Head of caudate nucleus (tissue), 42 donors: ENCODE measurements at places on chromosomes 2 and 18.

DNA sequence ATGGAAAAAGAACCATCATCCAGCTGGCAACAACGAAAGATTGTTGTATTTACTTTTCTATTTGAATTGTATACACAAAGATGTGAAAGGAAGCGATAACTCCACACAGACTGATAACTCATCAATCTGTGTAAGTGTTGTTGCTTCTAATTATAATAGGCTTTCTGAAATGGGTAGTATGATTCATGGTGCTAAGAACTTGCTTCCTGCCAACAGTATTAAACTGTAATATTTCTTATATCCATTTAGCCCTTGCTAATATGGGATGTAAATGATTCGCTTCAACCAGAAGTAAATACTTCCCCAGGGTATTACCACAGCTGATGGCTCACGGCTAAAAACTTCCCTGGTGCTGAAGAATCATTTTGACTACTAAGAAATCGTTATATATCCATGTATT lies 70.2 kb downstream of the TMEM163 start:
- DNase-seq: no peak

GRCh38 chr2:29479401-29479800 lies 364.2 kb downstream of the CLIP4 start:
- no peak for DNase-seq

DNA sequence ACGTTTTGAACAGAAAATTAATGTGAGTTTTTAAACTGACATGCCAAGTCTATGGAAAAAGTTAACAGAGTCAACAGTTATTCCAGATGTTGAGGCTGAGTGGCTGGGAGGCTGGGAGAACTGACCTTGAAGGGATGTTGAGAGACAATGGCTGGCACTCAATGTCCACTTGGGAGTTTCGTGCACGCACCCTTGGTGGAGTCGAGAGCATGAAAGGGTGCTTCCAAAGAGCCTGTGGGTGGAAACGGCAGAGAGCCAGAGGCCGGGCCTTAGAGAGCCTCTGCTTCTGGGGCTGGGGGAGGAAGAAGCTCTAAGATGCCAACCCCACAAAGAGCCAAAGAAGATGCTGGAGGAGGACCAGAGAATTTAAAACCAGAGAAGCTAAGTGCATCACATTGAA lies 63.4 kb upstream of the L3MBTL4 start:
- no peak for DNase-seq

GRCh38 chr2:239876948-239877289 lies 148.2 kb downstream of the NDUFA10 start:
- DNase-seq: no peak

GRCh38 chr2:31138037-31138962 lies at the start of gene GALNT14:
Gene GALNT14 (minus strand): TSS chr2:31138440. CDS start chr2:31138086, 354 bp downstream.
- peak; percentile 77 for DNase-seq

DNA sequence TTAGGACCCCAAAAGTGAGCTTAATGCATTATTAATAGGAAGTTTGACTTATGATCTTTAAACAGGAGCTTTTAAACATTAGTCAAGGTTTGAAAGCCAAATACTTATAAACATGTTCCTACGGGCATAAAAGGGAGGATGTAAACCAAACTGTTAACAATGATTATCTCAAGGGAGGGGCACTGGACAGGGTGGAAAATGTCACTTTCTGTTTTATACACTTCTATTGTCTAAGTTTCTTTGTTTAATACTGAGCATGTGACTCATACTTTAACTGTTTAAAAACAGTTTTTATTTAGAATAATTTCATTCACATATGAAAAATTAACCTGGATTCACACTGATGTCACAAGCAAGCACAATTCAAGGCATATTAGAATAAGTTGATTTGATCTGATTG lies 18.3 kb upstream of the ITGA6 start:
- no peak for DNase-seq

GRCh38 chr2:196328088-196328680 lies 156.8 kb upstream of the STK17B start:
- no peak for DNase-seq

DNA sequence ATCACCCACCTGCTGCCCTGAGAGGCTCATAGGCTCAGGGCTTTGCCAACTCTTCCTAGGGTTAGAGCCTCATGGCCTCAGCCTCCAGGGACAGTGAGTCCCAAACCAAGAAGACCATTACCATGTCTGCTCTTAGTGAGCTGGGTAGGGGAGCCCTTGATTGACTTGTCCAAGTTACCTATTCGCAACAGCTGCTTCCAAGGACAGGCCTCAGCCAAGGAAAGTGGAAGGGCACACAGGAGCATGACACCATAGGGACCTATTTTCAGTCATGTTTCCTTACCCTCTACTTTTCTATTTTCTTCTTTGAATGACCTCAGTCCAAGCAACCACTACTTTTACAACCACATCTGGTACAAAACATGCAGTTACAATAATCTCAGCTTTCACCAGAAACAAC lies 81.6 kb downstream of the LBH start:
- no peak for DNase-seq

DNA sequence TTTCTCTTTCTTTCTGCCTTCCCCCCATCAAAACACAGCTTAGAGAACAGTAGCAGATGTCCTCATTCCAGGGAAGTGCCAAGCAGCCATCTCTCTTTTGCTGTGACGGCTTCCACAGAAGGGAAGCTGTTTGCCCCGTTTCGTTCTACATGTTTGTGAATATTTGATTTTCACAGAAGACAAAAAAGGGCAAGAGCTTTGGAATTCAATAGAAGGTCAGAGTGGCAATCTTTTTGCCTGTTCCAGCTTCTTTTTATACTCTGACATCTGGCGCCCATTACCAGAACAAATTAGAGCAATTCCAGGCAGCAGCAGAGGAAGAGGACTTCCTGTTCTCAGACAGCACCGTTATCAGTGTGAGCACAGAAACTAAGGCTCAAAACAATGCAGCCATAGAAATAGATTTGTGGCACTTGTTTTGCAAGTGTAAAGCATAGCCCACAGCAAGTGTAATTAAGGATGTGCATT lies 79.0 kb upstream of the CDH19 start:
- peak; percentile 70 for DNase-seq

DNA sequence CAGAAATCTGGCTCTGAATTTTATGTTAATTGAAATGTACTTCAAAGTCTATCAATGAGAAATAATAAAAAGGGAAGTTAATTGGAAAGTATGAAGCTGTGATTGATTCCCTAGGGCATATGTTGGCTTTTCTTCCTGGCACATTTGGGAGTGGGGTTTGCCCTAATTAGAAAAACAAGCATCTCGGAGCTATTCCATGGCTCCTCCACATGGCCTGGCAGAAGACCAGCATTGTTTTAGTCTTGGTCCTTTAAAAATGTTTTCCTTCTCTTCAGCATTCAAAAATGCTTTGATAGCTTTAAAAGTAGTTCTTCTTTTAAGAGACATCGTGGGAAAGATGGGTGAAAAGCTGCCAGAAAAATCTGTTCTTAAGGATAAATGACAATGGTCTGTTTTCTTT lies 445.5 kb upstream of the PKDCC start:
- no peak for DNase-seq

DNA sequence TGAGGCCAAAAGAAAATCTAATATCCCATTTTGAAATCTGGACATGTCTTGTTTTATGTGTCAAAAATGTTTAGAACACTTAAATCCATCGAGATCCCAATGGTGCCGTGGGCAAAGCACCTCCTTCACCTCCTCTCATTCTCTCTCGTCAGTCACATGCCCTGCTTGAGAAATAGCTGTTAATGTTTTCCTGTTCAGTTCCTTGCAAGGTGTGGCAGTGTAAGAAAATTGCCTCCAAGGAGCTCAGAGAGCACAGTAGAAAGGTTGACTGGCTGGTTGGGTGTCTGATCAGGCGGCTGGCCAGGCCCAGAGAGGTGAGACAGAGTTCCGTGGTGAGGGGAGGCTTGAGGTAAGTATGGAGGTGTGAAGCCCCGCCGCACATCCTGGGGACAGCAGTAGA lies 210.2 kb downstream of the TSN start:
- no peak for DNase-seq

DNA sequence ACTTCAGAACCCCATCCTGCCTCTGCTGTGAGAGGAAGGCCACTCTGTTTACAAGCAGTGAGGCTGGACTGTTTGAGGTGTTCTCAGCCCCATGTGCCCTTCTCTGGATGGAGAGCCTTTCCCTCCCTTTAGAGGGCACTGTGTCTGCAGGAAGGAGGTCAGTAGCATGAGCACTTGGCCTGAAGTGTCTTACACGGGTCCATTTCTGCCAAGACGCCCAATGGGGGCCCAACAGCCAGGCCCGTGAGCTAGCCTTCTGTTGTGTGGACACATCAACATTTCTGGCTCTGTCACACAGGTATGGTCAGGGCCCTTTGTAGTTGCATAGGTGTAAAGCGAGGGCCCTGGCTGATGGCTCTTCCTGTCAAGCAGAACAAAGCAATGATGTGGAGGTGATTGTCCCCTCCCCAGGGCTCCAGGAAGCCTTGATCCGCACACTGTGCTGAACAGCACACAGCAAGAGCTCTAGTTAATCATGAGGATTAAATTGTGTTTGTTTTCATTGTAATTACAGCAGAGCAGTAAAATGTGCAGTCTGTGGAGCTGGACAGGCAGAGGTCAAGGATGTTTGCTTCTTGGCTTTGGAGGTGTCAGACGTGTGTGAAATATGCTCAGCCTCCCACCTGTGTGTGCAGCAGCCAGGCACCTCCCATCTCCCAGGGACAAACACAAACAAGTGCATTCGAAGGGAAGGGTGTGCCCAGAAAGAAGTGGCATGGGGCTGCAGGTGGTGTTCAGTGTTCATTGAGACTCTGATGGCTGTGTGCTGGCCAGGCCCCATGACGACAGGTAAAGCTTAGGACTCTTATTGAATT lies 132.1 kb downstream of the SH3RF3 start:
- no peak for DNase-seq

GRCh38 chr18:3411854-3412268 lies 38.1 kb upstream of the TGIF1 start:
- peak; percentile 47 for DNase-seq

DNA sequence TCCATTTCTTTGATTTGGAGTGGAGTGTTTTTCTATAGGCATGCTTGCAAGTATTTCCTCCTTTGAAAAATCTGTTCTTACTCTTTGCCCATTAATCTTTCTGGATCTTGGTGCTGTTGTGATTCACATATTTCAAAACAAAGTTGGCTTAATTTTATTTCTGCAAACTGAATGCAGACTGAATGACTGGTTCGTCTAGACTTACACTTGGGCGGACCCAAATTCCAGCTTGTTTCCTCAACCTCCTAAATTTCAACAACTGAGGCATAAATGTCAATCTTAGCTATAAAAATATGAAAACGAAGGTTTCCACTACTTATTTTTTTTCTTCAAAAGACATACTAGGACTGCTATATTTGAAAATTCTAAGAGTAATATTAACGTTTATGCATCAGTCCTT lies 59.0 kb downstream of the ANKRD44 start:
- DNase-seq: no peak

DNA sequence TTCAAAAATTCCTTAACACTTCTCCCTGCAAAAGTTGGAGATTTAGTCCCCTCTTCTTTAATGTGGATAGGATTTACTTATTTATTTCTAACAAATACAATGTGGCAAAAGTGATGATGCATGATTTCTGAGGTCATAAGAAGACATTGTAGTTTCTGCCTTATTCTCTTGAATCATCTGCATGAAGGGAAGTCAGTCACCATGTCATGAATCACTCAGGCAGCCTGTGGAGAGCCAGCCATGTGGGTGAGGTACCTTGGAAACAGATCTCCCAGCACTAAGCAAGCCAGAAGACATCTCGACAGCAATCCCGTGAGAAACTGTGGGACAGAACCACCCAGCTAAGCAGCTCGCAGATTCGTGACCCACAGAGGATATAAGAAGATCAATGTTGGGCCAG lies 2.7 kb upstream of the ZC3H8 start:
- no peak for DNase-seq

DNA sequence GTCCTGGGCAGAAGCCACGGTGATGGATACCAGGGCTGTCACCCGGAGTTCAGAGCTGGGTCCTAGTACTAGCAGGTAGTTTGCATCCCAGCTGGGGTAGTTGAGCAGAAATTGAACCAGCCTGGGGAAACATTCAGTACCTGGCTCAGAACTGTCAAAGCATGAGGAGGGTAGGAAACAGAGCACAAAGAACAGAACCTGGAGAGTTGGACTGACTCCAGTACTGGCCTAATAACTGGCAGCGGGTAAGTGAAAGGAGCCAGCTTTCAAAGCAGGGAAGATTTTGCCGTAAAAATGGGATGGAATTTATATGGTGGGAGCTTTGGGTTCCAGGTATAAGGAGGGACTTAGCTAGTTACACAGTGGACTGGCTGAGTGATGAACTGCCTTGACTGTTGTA lies 23.8 kb downstream of the ATG16L1 start:
- DNase-seq: no peak

DNA sequence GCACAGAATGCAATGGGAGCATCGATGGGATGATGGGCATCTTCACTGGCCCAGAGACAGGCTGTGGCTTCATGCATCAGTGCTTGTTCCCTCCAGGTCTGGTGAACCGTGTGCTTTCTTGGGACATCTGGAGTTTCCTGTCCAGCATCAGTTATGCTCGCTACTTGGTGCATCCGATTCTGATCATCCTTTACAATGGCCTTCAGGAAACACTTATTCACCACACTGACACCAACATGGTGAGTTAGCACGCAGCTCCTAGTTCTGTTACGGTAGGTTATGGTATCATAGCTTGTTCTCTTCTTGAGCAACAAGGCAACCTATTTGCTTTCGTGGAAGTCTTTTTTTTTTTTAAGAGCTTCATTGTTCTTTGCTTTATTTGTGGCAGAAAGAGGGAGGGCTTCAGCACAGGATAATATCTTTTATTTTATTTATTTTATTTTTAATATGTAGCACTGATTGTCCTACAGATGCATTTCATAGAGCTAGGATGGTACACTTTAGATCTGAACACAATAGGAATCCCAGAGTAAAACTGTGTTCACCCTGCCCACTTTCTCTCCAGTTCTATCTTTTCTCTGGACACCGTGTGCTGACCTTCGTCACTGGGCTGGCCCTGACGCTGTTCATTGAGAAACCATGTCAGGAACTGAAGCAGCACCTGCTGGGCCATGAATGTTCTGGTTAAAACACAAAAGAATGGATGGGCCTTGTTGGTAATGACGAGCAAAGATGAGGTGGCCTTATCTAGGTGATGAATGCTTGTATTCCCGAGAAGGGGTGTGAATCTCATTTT lies 71.2 kb upstream of the SEC11C start:
- DNase-seq: no peak

DNA sequence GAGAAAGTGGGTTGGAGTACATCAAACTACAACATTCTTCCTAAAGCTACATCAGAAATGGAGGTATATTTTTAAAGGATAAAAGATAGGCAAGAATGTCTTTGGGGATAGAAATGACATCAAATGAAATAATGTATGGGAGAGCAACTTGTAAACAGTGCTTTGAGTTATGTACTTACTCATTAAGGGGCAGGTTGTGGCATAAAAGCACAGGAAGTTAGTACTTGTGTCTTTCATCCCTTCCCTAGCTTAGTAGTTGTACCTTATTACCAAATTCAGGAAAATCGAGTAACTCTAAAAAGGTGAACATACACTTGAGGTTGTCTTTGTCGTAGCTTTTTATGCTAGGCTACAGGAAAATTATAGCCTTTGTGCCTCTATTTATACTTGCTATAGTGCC lies 28.9 kb downstream of the PPP1CB start:
- DNase-seq: no peak

GRCh38 chr2:54310961-54311360 lies 54.9 kb upstream of the TSPYL6 start:
- no peak for DNase-seq

GRCh38 chr2:45975752-45976517 lies 321.3 kb upstream of the EPAS1 start:
- no peak for DNase-seq

GRCh38 chr18:3603421-3604234 lies 153.7 kb downstream of the TGIF1 start:
- DNase-seq: no peak

GRCh38 chr2:170503971-170504809 lies 210.9 kb upstream of the SP5 start:
- DNase-seq: no peak
